ENCODE measurements at places on chromosomes 2 and 18.

DNA sequence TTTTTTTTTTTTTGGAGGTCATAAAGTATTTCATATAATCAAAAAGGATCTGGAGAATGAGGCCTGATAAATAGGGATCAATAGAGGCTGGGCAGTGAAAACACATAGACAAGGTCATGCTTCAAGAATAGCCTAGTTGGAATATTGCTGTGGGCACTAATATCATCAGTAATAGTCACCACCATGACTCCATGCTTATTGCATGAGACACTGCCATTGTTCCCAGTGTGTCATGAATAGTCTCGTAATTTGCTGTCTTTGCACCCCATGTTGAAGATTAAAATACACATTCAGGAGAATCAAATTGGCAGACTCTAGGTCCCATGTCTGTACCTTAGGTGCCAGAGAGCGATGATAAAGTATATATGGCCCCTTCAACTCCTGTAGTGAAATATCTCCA, 10.3 kb downstream of the ASXL3 start:
- no peak for DNase-seq
- H3K36me3 ChIP-seq: peaks cover 22% of the 10 kb centered on the region
- no peaks in the 10 kb centered on the region for H3K27me3 ChIP-seq
- H3K4me3 ChIP-seq: no peak overlapping the region

GRCh38 chr2:10449486-10449831, 1.3 kb upstream of the ODC1 start:
- DNase-seq: no peak
- peaks cover 29% of the 10 kb centered on the region for H3K4me1 ChIP-seq
- peaks cover 1% of the 10 kb centered on the region for H3K27me3 ChIP-seq
- H3K27ac ChIP-seq: no peak overlapping the region

GRCh38 chr2:21268878-21269224, 145.1 kb downstream of the TDRD15 start:
- no peak overlapping the region for H3K27ac ChIP-seq
- H3K27me3 ChIP-seq: no peaks in the 10 kb centered on the region
- H3K36me3 ChIP-seq: no peaks in the 10 kb centered on the region
- no peak for DNase-seq

GRCh38 chr18:68394705-68395104, 320.2 kb downstream of the TMX3 start:
- no peaks in the 10 kb centered on the region for H3K4me1 ChIP-seq
- no peaks in the 10 kb centered on the region for H3K27me3 ChIP-seq
- H3K27ac ChIP-seq: no peak overlapping the region
- no peaks in the 10 kb centered on the region for H3K36me3 ChIP-seq
- DNase-seq: no peak

DNA sequence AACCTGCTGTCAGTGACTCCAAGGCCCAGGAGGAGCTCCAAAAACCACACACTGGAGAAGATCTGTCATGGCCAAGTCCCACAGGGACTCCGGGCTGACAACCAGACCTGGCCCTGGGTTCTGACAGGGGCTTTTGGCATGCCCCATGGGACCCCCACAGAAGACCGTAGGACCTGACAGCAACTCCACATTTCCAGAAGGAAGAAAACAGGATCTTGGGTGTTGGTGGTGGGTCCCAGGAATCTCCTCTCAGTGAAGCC, 275.9 kb upstream of the HS6ST1 start:
- no peak for DNase-seq
- no peaks in the 10 kb centered on the region for H3K36me3 ChIP-seq
- H3K27ac ChIP-seq: no peak overlapping the region
- no peaks in the 10 kb centered on the region for H3K27me3 ChIP-seq
- H3K4me3 ChIP-seq: no peak overlapping the region

GRCh38 chr2:130824492-130825061, 12.1 kb upstream of the ARHGEF4 start:
- H3K27ac ChIP-seq: peak overlapping the region; percentile 39
- H3K4me3 ChIP-seq: no peak overlapping the region
- no peaks in the 10 kb centered on the region for H3K36me3 ChIP-seq
- H3K27me3 ChIP-seq: no peaks in the 10 kb centered on the region
- H3K4me1 ChIP-seq: peaks cover 19% of the 10 kb centered on the region
- no peak for DNase-seq

GRCh38 chr18:77173275-77174030, 40.9 kb upstream of the MBP start:
- no peak overlapping the region for H3K4me3 ChIP-seq
- H3K27me3 ChIP-seq: no peaks in the 10 kb centered on the region

GRCh38 chr2:206968134-206969086, 29.1 kb downstream of the CPO start:
- DNase-seq: no peak
- H3K4me1 ChIP-seq: no peaks in the 10 kb centered on the region
- H3K27me3 ChIP-seq: peaks cover 21% of the 10 kb centered on the region
- H3K36me3 ChIP-seq: no peaks in the 10 kb centered on the region
- no peak overlapping the region for H3K27ac ChIP-seq
- H3K4me3 ChIP-seq: no peak overlapping the region

- peaks cover 18% of the 10 kb centered on the region for H3K4me1 ChIP-seq
- no peak for DNase-seq
- H3K4me3 ChIP-seq: no peak overlapping the region
- H3K27ac ChIP-seq: no peak overlapping the region
Measured at GRCh38 chr2:216578325-216578724, 54.9 kb upstream of the IGFBP2 start.

DNA sequence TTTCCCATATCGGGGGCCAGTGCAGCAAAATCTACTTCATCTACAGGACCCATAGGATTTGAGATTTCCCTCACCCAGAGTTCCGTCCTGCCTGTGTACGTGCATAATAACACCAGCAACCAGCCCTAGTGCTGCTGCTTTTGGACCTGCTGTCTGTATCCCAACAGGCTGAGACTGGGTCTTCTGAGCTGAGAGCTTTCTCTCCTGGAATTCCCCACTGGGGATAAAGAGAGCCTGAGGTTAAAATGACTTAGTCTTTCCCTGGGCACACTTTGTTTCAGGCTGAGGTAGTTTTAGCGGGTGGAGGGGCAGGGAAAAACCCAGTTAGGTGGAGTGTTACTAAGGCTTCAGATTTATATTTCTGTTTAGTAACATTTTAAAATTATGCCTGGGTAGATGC, 62.5 kb downstream of the SERTAD2 start:
- H3K27ac ChIP-seq: no peak overlapping the region
- H3K36me3 ChIP-seq: peaks cover 9% of the 10 kb centered on the region
- H3K4me3 ChIP-seq: no peak overlapping the region
- peaks cover 10% of the 10 kb centered on the region for H3K4me1 ChIP-seq
- no peaks in the 10 kb centered on the region for H3K27me3 ChIP-seq

DNA sequence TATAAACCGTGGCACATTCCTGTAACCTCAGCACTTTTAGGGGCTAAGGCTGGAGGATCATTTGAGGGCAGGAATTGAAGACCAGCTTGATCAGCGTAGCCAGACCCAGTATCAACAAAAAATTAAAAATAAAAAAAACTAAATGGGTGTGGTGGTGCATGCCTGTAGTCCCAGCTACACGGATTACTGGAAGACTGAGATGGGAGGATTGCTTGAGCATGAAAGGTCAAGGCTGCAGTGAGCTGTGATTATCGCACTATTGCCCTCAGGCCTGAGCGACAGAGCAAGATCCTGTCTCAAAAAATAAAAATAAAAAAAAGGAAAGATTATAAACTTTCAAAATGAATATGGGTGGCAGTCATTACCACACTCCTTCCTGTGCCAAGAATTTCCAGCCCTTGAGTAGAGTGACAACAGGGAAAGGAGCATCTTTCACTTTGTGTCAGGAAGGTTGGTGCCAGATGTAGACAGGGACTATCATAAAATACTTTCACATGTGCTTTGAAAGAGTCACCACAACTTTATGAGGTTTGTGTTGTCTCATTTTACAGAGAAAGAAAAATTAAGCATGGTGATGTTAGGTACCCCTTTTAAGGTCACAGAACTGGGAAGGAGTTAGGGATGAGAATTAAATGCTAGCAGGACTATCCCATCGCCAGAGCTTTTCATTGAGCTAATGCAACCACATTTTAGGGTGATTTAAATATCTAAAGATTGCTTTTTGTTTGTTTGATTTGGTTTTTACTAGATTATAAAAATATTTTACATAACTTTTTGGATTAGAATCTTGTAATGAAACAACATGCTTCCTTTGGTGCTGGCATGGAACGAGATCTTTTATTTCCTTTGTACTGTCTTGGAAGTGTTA, 1617.4 kb upstream of the ACVR2A start:
- H3K4me3 ChIP-seq: no peak overlapping the region
- no peaks in the 10 kb centered on the region for H3K36me3 ChIP-seq
- H3K27ac ChIP-seq: no peak overlapping the region

DNA sequence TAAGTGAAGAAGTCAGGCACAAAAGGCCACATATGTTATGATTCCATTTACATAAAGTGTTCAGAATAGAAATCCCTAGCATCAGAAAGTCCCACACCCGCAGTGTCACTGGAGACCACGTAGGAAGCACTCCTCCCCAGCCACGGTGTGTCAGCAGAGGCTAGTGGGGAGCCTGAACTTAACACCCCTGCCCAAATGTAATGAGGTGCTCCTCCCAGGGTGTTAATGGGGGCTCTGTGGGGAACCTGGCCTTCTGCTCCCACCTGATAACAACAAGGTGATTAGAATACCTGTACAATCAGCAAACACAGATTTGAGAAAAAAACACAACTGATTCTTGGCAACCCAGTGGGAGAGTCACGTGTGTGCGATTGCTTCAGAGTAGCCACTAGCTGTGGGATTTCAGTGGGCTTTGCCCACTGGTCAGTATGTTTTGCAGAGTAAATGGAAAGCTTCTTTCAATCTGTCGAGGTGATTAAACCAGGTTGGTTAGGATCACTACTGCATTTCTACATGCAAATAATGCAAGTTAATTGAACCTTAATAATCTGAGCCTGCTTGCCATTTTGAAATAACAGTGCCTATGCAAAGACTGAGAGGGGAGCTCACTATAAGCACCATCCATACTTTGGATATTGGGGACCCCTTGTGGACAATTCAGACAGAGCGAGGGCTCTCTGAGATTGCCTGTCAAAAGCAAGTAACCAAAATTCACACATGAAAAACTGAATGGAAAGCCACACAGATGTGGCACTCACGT, 20.6 kb upstream of the ATRAID start:
- H3K27me3 ChIP-seq: no peaks in the 10 kb centered on the region
- H3K36me3 ChIP-seq: no peaks in the 10 kb centered on the region
- DNase-seq: no peak
- H3K4me3 ChIP-seq: no peak overlapping the region
- no peaks in the 10 kb centered on the region for H3K4me1 ChIP-seq
- H3K27ac ChIP-seq: no peak overlapping the region

DNA sequence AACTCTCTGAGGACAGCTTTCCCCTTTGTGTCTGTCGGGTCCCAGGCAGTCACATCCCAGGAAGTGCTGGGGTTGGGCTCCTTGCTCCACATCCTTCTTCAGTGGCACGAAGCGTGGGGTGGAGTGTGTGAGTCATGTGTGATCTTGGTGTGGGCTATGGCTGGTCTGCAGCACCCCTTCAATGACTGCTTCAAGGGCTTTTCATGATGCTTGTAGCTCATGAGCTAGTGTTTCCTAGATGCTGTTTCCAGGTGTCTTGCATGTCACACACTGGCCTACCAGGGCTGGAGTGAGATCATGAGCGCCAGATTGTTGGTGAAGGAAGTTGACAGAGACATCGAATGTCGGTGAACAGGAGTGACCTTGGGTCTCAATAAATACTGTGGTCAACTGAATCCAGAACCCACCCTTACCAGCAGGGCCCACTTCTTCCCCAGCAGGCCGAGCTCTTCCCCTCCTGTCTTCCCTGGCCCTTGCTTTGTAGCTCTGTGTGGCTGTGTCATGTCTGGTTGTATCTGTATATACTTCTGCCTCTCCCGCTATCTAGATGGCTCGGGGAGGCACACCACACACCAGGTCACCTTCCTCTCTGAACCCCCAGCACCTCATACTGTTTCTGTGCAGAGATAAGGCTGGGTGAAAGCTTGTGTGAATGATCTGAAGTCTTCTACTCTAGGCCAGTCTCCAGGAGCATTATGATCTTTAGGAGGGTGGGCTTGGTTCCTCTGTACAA, 3.8 kb downstream of the C2orf92 start:
- H3K36me3 ChIP-seq: peaks cover 7% of the 10 kb centered on the region
- H3K4me3 ChIP-seq: no peak overlapping the region
- no peak for DNase-seq
- peaks cover 23% of the 10 kb centered on the region for H3K4me1 ChIP-seq

DNA sequence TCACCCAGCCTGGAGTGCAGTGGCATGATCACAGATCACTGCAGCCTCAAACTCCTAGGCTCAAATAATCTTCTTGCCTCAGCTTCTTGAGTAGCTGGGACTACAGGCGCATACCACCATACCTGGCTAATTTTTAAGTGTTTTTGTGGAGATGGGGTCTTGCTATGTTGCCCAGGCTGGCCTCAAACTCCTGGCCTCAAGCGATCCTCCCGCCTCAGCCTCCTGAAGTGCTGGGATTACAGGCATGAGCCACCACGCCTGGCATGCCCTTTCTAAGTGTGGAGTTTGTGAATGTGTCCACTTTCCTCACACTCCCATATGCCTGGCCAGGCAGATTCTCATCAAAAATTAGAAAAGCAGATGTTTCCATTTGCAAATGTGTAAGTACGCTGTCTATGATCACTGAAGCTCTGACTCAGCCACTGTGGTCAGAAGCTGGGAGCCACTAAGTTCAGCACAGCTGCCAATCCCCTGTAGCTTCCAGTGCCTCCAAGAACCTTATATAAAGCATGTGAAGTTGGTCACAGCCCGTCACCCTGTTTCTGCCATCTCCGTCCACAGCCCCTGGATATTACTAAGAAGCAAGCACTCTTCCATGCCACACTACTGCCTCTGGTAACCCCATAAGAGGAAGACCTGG, 155.4 kb downstream of the FAM210A start:
- H3K4me3 ChIP-seq: no peak overlapping the region
- no peak for DNase-seq
- no peaks in the 10 kb centered on the region for H3K36me3 ChIP-seq
- peaks cover 3% of the 10 kb centered on the region for H3K27me3 ChIP-seq
- no peak overlapping the region for H3K27ac ChIP-seq
- H3K4me1 ChIP-seq: peaks cover 5% of the 10 kb centered on the region

GRCh38 chr2:48279344-48280090, 250.4 kb upstream of the STON1 start:
- no peak for DNase-seq
- H3K4me3 ChIP-seq: no peak overlapping the region
- H3K27ac ChIP-seq: peak overlapping the region; percentile 3
- H3K27me3 ChIP-seq: no peaks in the 10 kb centered on the region
- peaks cover 13% of the 10 kb centered on the region for H3K4me1 ChIP-seq

- no peaks in the 10 kb centered on the region for H3K4me1 ChIP-seq
- no peaks in the 10 kb centered on the region for H3K36me3 ChIP-seq
- H3K27me3 ChIP-seq: no peaks in the 10 kb centered on the region
- no peak overlapping the region for H3K27ac ChIP-seq
- H3K4me3 ChIP-seq: no peak overlapping the region
Measured at GRCh38 chr18:27627927-27628326, 442.8 kb upstream of the CHST9 start.

GRCh38 chr18:45837283-45838070, 12.0 kb downstream of the SIGLEC15 start:
- H3K27me3 ChIP-seq: peaks cover 76% of the 10 kb centered on the region
- no peaks in the 10 kb centered on the region for H3K36me3 ChIP-seq
- peaks cover 6% of the 10 kb centered on the region for H3K4me1 ChIP-seq
- H3K27ac ChIP-seq: no peak overlapping the region

GRCh38 chr2:34909992-34910705, 1311.0 kb upstream of the FAM98A start:
- H3K4me3 ChIP-seq: no peak overlapping the region
- no peak for DNase-seq
- no peak overlapping the region for H3K27ac ChIP-seq
- peaks cover under 1% of the 10 kb centered on the region for H3K4me1 ChIP-seq

Measured in mesothelial cell of epicardium (in vitro differentiated cells).